T1000 (cell line): ENCODE measurements at places on chromosomes 5 and 9.

- DNase-seq = no peak
Observed at GRCh38 chr5:25066239-25066638, 421.5 kb upstream of the CDH10 start.

GRCh38 chr9:107309271-107309670 lies 26.2 kb downstream of the RAD23B start:
- no peak for DNase-seq

DNA sequence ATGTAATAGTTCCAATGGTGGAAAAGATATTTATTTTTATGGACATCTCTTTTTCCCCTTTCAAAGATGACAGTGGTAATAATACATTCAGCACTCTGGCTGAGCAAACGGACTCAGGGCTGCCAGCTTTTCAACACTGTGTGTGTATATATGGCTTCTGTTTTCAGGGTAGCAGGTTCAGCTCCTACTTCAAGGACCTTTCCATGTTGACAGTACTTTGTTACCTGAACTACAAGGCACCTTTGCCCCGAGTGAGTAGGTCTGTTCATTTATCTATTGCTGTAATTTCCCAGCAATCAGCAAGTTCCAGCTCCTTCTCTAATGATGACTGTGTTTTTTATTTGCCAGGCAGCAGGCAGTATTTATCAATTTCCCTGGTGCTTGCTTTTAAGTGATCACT lies 387.4 kb upstream of the KIF2A start:
- no peak for DNase-seq

DNA sequence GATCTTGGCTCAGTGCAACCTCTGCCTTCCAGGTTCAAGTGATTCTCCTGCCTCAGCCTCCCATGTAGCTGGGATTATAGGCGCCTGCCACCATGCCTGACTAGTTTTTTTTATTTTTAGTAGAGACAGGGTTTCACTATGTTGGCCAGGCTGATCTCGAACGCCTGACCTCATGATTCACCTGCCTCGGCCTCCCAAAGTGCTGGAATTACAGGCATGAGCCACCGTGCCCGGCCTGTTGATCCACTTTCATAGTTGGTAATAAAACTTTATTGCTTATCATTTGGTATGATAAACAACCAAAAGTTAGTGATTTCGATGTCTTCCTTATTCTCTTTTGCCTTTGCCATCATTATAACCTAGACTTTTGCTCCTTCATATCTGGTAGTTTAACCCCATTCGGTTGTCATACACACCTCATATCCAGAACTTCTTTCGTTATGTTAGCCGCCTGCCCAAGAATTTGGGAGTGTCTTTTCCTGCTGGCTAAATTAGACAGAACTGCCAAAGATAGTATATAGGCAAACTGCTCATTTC lies 45.0 kb downstream of the UBE2R2 start:
- no peak for DNase-seq

DNA sequence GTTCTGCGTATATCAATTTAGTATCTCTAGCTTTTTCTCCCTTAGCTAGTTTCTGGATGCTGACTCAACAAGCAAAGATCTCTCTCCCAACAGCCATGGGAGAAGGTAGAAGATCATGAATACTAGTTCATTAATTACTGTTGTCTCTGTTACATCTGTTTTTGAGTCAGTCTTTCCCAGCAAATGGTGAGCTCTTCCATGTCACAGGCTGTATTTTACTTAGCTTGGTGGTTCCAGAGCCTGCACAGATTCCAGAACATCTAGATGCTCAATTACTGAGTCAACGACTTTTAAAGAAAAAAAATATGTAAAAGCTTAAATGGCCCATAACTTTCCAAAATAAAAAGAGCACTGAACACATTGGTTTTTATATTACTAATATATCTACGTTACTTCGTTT lies 307.2 kb downstream of the NSG2 start:
- DNase-seq = no peak

- no peak for DNase-seq
Observed at GRCh38 chr5:191949-192690, 825 bp downstream of the LRRC14B start.

GRCh38 chr5:123269436-123269835 lies 153.8 kb downstream of the CEP120 start:
- no peak for DNase-seq

GRCh38 chr9:34830068-34830467 lies 120.1 kb upstream of the CCL21 start:
- DNase-seq = no peak

GRCh38 chr9:18422296-18423036 lies 51.5 kb upstream of the ADAMTSL1 start:
- no peak for DNase-seq

GRCh38 chr5:118565335-118565971 lies 422.9 kb downstream of the DTWD2 start:
- DNase-seq = no peak

DNA sequence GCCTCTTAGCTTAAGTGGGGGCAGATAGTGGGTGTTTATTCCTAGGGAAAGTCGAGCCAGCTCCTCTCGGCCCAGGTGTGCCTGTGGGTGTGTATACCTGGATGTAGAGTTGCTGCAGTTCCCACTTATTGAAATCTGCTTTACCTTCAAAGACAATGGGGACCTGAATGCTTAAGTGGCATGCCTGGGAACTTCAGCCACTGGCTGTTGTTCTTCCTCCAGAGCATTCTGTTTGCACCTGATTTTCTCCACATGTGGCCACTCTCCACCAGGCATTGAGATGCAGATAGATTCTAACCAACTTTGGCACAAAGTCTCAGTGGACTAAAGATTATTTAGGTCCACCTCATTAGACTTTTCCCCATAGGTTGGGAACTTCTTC lies 186.8 kb downstream of the ZNF462 start:
- DNase-seq = no peak

GRCh38 chr9:37683531-37684371 lies 33.0 kb downstream of the FRMPD1 start:
- DNase-seq = no peak

DNA sequence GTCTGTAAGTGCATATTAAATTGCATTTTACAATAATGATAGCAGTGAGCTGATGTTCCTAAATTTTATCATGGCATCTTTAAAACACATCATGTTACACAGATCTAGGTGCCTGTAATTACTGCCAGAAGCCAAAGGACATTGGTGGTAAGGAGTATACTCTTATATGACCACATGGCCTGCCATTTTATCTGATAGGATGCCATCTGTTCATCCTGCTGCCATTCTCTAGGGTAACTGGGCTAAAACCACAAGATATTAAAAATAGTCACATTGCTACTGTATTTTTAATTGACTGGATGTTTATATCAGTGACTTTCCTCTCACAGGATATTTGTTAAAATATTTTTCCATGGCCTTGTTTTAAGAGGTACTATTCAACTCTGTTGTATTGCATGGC lies 53.1 kb downstream of the HCN1 start:
- DNase-seq = no peak
